ENCODE measurements at places on chromosomes 6 and 20.

DNA sequence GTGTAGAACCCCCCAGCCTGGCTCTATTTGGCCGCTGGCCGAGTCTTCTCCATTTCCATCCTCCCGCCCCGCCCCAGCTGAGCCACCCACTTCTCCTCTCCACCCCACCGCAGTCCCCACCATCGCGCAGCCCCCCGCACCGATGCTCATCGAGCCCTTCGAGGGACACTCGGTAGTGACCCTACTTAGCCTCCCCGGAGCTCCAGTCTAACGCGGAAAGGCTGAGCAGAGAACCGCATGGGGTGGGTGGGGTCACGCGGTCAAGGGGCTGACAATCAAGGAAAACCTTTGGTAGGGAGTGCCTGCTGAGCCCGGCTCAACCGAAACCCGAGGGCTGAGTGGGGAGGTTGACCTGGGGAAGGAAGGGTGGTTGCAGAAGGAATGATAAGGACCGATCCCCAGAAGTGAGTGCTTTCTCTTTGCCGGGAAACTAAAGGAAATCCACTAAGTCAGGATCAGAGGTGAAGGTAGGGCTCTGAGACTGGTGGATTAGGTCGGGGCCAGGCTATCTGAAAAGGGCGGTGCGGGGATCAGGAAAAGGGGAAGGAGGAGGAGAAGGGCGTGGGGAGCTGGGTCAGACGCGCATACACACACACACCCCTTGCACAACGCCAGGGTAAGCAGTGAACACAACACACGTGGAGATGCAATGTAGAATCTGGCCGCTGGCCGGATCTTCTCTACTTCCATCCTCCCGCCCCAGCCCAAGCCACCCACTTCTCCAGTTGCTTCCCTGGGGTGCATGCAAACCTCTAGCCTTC, 49.8 kb downstream of the CPXM1 start:
- DNase-seq: no peak

DNA sequence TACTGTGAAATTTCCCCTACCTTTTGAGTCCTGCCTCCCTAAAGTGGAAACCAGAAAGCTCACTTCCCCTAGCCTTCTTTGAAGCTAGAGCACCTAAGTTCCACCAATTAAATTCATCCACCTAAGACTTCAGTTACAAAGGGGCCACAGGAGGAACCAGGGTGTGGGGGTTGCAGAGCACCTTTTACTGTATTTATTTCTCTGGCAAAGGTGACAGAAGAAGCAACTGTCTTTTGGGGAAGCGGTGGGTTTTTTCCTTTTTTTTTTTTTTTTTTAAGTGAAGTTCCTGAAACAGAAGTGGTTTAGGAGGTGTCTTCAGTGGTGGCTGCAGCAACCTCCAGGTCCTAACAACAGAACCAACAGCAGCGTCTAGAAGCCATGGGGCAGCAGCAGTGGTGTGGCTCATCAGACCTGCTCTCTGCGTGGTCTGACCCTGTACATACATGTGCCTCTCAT, 13.1 kb downstream of the PSMB9 start:
- no peak for DNase-seq

DNA sequence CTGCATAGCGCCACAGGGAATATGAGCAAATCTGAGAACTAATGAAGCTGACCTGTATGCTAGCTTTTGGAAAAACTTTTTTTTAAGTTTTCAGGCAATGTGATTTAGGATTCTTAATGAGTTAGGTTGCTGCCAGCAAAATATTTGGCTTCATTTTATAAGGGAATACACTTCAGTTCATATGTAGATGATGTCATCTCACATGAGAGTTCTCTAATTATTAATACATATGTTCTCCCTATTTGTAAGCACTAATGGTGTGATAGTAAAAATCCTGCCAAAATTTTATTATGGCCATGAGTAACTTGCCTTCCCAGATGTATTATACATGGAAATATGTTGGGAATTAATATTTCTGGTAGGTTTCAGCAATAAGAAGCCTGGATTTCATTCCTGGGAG, 573.8 kb downstream of the EPM2A start:
- no peak for DNase-seq

GRCh38 chr20:19396460-19397081, 184.1 kb downstream of the SLC24A3 start:
- no peak for DNase-seq

- DNase-seq: no peak
Observed at GRCh38 chr6:22247916-22248482, 48.8 kb downstream of the PRL start.

- no peak for DNase-seq
Observed at GRCh38 chr6:39816747-39817146, 24.6 kb downstream of the DAAM2 start.

DNA sequence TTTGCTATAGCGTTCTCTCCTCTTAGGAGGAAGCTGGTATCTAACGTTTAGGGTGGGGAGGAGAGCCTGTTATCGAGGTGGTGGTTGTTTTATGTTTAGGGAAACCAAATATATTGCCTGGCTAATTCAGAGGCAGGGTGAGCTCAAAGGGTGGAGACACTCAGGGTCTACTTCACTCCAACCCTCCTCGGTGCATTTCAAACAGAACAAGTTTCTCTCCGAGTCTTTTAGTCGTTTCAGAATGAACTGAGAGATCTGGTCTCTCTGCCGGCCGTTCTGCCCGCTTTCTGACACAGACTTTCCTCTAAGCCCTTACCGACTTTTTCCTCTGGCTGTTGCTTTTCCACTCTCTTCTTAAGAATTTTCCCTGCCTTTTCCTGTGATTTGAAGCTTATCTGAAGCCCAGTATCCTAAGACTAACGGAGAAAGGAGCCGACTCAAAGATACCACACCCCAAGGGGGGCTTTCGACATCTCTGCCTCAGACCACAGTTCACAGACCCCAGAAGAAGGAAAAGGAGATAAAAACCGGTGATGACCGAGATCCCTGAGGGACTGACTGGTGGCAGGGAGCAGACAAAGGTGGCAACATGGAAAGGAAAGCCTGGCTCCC, 865 bp downstream of the STK38 start:
- no peak for DNase-seq

DNA sequence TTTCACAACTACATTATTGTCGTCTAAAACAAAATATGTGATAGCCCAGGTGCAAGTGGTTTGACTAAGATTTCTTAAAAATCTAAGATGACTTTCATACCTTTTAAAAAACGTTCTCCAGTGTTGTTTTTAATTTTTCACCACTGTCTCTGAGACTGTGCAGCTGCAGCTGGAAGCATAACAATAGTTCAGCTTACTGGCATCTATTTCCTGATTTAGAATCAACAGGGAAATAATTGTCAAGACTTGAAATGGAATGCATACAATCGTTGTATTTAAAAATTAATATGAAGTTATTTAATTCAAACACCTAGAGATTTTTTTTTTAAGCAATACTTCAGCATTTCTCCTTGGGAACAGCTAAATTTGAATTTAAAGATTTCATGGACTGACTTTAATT, 982.0 kb upstream of the EPHA7 start:
- no peak for DNase-seq
